GM12864 (cell line): ENCODE measurements at places on chromosomes 12 and 14.

- DNase-seq, result no peak
Observed at GRCh38 chr14:104355101-104356019, 217.0 kb downstream of the KIF26A start.

GRCh38 chr14:92945544-92945943 is 22.6 kb downstream of the CHGA start:
- no peak for DNase-seq

DNA sequence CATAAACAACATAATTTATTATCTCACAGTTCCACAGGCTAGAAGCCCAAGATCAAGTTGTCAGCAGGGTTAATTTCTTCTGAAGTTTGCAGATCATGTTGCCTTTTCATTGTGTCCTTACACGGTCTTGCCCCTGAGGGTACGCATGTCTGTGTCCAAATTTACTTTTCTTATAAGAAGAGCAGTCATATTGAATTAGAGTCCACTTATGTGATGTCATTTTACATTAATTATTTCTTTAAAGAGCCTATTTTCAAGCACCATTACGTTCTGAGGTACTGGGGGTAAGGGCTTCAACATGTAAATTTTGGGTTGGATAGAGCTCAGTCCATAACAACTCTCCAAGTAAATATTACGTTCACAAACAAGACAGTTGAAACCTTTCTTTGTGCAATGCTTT is 236.6 kb upstream of the OR4E1 start:
- no peak for DNase-seq

GRCh38 chr12:31353750-31354708 is 28.1 kb upstream of the SINHCAF start:
- no peak for DNase-seq

DNA sequence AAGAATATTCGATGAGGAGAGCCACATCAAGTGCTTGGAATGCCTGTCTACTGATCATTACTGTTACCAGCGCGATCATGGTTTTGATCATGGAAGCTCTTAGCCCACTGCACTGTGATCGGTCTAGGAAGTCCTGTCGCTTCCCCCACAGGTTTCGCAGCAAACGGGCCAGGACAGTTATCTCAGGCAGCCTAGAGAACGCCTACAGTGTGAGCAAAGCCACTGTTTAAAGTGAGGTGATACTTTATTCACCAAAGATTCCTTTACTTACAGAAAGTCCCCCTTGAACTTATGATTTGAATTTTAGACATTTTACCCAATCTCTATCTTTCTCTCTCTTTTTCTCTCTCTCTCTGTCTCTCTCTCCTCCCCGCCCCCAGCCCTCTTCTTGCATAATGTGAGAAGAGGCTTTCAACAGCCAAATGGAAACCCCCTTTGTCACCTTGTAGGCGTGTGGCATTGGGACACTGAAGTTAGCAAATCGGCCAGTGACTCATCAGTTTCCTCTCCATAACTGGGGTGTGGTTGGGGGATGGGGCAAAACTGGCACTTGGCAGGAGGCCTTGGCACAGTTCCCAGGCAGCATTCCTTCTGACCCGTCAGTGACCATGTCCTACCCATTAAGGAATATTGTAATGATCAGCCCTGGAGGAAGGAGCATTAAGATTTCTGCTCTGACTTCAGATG is 214.8 kb downstream of the CHST11 start:
- DNase-seq, result peak; percentile 88

- no peak for DNase-seq
Observed at GRCh38 chr12:53636641-53637040, 10.5 kb upstream of the ATF7 start.

- DNase-seq, result no peak
Observed at GRCh38 chr14:22415605-22415959, 173.4 kb downstream of the DAD1 start.

- DNase-seq, result no peak
Observed at GRCh38 chr12:50074936-50075807, 10.0 kb upstream of the SMARCD1 start.

DNA sequence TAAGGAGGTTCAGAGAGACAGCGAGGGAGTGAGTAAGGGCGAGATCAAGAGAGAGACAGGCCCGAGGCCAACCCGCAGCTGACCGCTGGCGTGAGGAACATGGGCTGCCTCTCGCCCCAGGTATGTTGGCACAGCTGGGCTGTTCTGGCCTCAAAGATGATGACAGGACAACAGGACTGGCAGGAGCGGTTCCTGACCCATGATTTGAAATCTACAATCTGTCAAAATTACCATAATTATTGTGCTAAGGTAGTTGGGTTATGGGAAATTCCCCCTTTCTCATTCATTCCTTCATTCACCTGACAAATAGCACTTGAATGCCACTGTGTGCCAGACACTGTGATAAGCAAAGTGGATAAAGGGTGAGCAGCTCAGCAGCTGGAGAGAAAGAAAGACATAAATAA is 5.1 kb upstream of the ENDOU start:
- DNase-seq, result no peak

DNA sequence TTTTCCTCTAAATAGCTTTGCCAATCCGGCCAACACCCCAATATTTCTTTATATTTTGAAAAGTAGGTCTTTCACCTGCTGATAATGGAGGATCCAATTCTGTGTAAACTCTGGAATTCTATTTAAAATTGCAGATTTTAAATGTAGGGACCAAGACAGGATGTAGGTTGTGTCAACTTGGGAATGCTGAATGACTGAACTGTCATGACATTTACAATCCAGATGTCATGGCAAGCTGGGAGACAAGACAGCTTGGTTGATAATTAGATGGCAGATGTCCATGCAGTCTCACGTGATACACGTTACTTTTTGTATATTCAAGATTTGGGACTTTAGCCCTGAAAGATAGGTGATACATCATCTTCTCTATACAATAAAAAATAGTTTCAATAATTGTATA is 477.2 kb downstream of the DIO2 start:
- no peak for DNase-seq

GRCh38 chr14:100762089-100762515 is 35.4 kb downstream of the DLK1 start:
- DNase-seq, result no peak

DNA sequence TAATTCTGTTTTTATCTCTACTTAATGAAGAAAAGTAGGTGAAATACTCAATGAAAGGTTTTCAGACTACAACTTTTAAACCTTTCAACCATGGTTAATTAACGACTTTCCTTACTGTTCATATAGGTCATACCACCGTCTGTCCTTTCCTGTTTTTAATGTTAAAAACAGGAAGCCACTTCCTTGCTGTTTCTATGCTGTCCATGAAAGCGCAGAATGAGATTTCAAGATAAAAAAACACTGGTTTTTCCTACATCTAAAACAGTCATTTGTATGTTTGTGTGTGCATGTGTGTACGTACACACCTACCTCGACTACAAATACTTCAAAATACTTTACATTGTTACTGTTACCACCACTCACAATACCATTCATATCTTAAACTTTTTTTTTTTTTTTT is 27.3 kb downstream of the SPTLC2 start:
- no peak for DNase-seq

DNA sequence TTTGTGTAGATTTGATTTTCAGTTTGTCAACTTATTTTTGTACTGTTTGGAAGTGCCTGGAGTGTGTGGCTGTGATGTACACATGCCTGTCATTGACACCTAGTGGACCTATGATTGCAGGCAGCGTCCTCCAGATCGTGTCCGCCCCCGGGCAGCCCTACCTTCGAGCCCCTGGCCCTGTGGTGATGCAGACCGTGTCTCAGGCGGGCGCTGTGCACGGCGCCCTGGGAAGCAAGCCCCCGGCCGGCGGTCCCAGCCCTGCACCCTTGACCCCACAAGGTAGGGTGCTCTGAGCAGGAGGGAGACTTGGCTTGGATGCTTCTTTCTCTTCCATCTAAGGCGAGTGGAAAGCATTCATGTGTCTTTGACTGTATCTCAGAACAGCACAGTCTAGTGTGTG is 75.8 kb downstream of the EP400 start:
- DNase-seq, result no peak

GRCh38 chr12:106428384-106428783 is 70.8 kb downstream of the POLR3B start:
- no peak for DNase-seq

- DNase-seq, result peak; percentile 3
Observed at GRCh38 chr14:45526715-45527549, 273.9 kb upstream of the MIS18BP1 start.

GRCh38 chr12:29733060-29733459 is 50.7 kb downstream of the TMTC1 start:
- no peak for DNase-seq

DNA sequence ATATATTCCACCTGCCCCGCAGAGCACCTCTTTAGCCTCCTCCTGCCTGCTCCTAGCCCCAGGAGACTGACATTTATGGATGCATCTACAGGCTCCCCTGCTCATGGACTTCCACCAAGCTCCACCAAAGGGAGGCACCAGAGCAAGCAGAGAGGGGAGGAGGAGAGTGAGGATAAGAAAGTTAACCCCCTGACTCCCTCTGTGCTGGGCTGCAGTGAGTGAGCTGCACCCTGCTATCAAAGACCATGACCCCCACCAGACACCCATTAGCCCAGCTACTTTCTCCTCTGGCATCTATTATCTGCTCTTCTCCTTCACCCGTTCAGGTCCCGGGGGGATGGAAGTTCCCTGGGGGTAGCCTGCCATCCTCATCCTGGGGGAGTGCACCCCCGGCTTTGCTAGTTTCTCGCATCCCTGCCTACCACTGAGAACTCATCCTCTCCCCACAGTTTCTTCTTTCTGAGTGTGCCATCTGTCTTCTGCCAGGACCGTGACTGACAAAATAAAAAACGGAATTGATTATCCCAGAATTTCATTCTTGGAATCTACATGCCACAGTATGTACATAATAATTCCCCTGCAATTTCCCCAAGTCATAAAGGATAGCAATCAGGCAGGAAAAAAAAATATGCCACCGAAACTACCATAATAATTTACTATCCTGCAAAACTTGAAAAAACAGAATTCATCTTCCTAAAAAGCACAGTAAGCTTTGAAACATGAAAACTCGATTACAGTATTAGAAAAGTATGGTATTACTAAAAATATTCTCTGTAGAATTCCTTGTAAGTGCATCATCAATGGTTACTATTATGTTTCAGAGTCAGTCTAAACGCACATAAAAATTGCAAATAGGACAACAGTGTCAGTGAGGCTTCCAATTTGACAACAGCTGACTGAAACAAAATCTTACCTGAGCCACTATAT is 45.2 kb downstream of the FOXN3 start:
- no peak for DNase-seq

DNA sequence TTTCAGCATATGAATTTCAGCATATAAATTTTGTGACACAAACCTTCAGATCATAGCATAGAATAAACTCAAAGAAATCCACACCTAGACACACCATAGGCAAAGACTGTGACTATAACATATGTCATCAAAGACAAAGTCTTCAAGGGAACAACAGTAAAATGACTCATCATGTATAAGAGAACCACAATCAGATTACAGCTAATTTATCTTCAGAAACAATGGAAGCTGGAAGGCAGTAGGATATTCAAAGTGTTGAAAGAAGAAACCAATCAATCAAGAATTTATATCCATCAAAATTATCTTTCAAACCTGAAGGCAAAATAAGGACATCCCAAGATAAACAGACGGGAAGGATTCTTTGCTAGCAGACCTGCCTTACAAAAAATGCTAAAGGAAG is 29.0 kb downstream of the DLK1 start:
- no peak for DNase-seq

- DNase-seq, result no peak
Observed at GRCh38 chr14:25132732-25133422, 82.9 kb upstream of the STXBP6 start.

GRCh38 chr12:129789921-129790320 is 113.9 kb downstream of the TMEM132D start:
- DNase-seq, result no peak

GRCh38 chr14:77878783-77879182 is 78.9 kb downstream of the ADCK1 start:
- DNase-seq, result no peak

GRCh38 chr12:49868952-49869815 is 26.3 kb upstream of the BCDIN3D start:
- no peak for DNase-seq

DNA sequence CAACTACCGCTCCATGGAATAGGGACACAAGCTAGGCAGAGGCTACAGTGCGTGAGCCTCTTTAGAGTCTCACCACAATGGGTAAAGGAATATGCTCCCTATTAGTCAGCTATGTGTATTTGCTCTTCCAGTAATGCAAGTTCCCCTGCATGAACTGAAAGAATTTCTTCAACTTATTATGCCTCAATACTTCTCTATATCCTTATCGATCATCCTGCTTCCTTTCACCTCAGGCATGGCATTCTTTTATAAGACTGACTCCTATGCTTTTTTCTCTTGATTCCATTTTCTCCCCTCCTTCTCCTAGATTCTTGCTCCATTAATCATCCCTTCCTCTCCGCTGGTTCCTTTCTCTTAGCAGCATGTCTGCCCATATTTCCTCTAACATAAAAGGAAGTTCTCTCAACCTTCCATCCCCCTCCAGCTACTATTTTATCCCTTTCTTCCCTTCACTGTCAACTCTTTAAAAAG is 94.5 kb upstream of the CPM start:
- DNase-seq, result no peak
